Central memory CD4-positive, alpha-beta T cell (primary cell): ENCODE measurements at places on chromosomes 4 and X.

DNA sequence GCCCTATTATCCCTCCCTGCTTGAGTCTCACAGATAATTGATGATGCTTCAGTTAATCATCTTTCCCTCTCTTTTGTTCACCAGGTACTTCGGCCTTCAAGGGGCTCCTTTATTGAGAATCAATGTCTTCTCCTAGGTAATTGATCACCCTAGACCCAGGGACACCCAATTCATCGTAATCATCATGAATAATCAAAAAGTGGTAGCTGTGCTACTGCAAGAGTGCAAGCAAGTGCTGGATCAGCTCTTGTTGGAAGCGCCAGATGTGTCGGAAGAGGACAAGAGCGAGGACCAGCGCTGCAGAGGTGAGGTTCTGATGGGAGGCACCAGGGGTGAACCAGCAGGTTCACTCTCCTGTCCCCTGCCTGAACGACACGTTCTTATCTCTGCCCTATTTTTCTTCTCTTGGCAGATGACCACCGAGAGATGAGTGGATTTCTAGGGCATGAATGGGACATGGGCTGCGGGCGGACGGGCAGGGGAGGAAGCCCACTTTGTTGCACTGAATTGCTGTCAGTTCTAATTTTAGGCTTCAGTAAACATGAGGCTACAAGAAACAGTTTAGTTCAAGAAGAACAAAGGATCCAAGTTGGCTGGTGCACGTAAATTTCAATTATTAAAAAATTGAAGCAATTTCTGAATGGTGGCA, 80.5 kb downstream of the ALPK1 start:
- DNase-seq, result no peak

DNA sequence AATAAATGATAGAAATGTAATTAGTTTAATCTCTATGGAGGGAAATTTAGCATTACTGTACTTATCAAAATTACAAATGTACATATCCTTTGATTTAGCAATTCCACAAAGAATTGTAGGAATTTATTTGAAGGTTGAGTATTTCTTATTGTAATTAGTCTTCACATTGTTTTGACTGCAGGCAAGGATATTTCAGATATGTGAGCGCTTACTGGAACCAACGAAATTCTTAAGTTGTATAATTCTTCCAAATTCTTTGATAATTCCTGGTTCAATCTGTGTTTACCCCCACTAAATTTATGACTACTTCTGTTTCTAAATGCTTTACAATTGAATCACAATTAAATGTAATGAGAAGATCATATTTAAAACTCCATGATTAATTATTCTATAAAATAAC, 26.9 kb upstream of the WWC2 start:
- DNase-seq, result no peak

GRCh38 chrX:120311727-120312063, 434 bp upstream of the TMEM255A start:
- DNase-seq, result no peak

DNA sequence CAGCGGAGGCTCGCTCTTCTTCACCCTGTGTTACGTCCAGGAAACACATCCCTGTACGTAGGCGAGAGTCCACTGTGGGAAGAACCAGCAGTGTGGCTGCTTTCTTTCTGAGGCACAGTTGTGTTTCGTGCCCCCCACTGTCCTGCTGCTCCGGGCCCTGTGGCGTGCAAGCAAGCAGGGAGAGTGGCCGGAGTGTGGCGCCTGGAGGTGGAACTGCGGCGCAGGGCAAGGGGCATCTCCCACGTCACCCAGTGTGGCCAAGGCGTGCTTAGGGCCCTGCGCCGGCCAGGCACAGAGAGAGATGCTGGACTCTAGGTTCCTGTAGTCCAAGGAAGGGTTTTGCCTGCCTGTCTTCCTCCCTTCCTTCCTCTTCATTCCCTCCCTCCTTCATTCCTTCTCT, 13.3 kb upstream of the PSAPL1 start:
- DNase-seq, result no peak

DNA sequence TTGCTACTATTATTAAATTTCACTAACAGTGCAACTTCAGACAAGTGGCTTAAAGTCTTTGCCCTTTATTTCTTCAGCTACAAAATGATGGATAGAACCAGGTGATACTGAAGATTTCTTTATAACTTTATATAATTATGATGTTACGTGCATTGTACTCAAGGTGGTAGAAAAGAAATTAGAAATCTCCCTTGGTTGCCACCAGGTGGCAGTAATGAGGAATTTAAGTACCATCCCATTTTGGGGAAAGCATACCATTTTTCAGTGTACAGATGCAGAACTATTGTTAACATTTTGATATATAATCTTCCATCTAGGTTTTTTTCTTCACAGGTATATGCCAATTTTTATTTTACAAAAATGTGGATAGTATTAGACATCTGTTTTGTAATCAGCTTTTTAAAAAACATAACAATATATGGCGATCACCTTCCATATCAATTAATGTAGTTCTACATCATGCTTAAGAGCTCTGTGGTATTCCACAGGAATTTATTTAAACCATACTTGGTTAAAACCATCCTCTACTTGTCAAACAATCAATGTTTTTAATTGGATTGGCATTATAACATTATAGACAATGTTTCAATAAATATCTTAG, 37.7 kb upstream of the RAB33B start:
- peak; percentile 26 for DNase-seq

DNA sequence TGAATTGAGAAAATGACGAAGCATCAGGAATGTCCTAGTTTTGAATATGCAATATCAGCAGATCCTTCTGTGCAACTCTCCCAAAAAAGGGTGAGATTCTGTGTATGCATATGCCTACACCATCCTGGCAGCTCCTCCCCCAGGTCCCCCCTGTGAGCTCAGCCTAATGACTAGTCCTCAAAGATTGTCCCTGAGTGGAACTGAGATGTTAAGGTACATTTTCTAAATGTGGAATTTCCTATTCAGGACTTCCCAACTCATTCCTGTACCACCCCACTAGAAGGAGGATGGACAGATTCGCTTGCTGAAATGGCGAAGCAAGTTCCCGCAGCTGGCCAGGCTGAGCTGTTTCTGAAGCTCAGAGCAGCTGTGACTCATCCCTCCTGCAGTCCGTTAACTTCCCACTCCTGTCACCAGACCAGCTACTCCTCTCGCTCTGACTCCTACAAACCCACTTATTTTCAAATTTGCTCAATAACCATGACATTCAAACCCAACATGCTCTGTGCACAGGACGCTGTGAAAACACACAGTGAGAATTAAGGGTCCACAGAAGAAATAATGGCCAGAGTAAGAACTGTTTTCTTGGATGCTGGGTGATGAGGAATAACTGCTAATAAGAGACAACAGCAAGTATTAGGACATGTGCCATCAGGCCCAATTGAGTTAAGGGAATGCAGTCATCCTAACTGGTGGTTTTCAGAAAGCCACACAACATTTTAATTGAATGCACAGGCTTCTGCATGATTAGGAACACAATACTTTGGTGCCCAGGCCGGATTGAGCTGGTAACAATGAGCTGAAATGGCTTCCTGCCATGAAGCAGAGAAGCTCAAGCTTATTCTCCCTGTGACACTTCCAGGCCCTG, 40.0 kb upstream of the IRF2 start:
- DNase-seq, result no peak

DNA sequence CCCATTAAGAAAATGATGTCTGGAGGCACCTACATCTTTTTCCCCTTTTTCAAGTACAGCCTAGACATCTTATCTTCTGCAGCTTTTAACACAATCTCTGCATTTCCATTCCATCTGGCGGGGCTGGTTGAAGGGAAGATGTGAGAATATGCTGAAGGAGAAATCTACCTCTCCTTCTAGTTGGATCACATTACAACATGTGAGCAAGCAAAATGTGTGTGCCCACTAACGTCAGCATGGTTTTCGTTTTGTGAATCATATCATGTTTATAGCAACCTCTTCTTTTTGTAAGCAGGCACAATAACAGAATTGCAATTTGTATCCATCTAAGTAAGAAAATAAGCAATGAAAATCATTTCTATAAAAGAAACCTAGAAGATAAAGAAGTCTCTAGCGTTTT, 28.9 kb upstream of the MID1 start:
- no peak for DNase-seq
